ENCODE measurements at places on chromosomes 3 and 15. TPM values are rescaled to one million over a fixed set of nuclear protein-coding genes. Genes with fewer than 3 reads are reported as not detected.

Gene IL5RA
- total RNA-seq: not detected

Gene ADAMTS9
- 6.3 TPM for total RNA-seq

Gene SIAH2
- total RNA-seq: 19.0 TPM

Gene P3H2
- 2.6 TPM for total RNA-seq

Gene SV2B
- total RNA-seq: 0.12 TPM

Gene TMEM212
- total RNA-seq: not detected

Gene CAMK1
- total RNA-seq: 36.4 TPM

Gene GPR171
- total RNA-seq: not detected

Gene C2CD4A
- not detected for total RNA-seq

Gene EOMES
- not detected for total RNA-seq

Gene DPPA2
- total RNA-seq: not detected

Gene SNX22
- total RNA-seq: 0.23 TPM

Gene POLQ
- total RNA-seq: 0.70 TPM

Gene ANP32A
- 49.6 TPM for total RNA-seq

Gene BSN
- total RNA-seq: under 0.01 TPM

Gene CCR9
- not detected for total RNA-seq

Gene AMIGO3
- total RNA-seq: 0.59 TPM

Gene SPATA16
- total RNA-seq: 0.08 TPM

Gene NPAP1
- total RNA-seq: not detected

Gene FRMD5
- 15.4 TPM for total RNA-seq

Gene GALNT15
- total RNA-seq: 17.0 TPM

Gene SPSB4
- total RNA-seq: not detected

Gene NANOGP8
- not detected for total RNA-seq

Gene AP3B2
- under 0.01 TPM for total RNA-seq

Gene SH3GL3
- not detected for total RNA-seq

Gene KNL1
- total RNA-seq: 3.8 TPM

Gene ISL2
- total RNA-seq: 0.08 TPM

Gene MRPS22
- total RNA-seq: 49.1 TPM

Gene GNB5
- total RNA-seq: 24.4 TPM

Gene GOLGA6L4
- 0.83 TPM for total RNA-seq

Gene CEP152
- total RNA-seq: 5.4 TPM

Gene HTR3E
- total RNA-seq: not detected

Gene FANCD2OS
- not detected for total RNA-seq

Gene FBN1
- 1,470 TPM for total RNA-seq

Gene LRRK1
- total RNA-seq: 5.9 TPM

Gene ERC2
- total RNA-seq: 0.47 TPM

Gene FGF12
- not detected for total RNA-seq

Gene SRGAP3
- total RNA-seq: 1.4 TPM

Gene CPN2
- not detected for total RNA-seq

Gene GOLGA8T
- total RNA-seq: not detected

Gene ACSBG1
- total RNA-seq: under 0.01 TPM

Gene HOMER2
- total RNA-seq: 9.4 TPM

Gene POPDC2
- 0.15 TPM for total RNA-seq

Gene MGLL
- 18.7 TPM for total RNA-seq

Gene ZNF501
- total RNA-seq: 5.5 TPM

Gene CDCP1
- 3.0 TPM for total RNA-seq

Gene GNAT1
- total RNA-seq: not detected

Measured in smooth muscle cell of the coronary artery (primary cell).